ENCODE measurements at places on chromosomes 5 and 9. TPM values are rescaled to one million over a fixed set of nuclear protein-coding genes. Genes with fewer than 3 reads are reported as not detected.

DAB2 gene
- total RNA-seq: 211 TPM

DTWD2 gene
- total RNA-seq: 5.5 TPM

C5 gene
- total RNA-seq: 2.4 TPM

KIF12 gene
- total RNA-seq: not detected

TAF11L5 gene
- not detected for total RNA-seq

F2R gene
- 5.3 TPM for total RNA-seq

- no peak for DNase-seq
Measured at GRCh38 chr5:150598006-150598405, 42.5 kb upstream of the SYNPO start.

GRCh38 chr9:22813529-22813928 lies 366.9 kb downstream of the DMRTA1 start:
- peak; percentile 67 for DNase-seq

GRCh38 chr5:140108093-140109017 lies 5.6 kb upstream of the PURA start:
- DNase-seq: peak; percentile 50

DNA sequence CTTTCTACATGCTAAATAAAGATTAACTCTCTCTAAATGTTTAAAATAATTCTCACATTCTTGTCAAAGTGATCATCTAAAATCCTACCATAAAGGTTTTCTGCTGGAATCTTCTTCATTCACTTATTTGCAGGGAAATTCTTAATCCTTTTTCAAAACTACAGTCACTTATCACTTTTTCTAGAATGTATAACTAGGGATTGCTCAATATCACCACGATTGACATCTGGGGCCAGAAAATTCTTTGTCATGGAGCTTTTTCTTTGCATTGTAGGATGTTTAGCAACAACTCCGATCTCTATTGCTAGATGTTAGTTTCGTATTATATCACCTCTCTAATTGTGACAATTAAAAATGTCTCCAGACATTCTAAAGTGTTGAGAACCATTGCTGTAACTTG lies 344.9 kb upstream of the PIK3R1 start:
- DNase-seq: no peak

- DNase-seq: peak; percentile 39
Measured at GRCh38 chr5:38462976-38463633, 93.3 kb downstream of the LIFR start.

GRCh38 chr9:76456202-76456926 lies 2.6 kb upstream of the GCNT1 start:
- peak; percentile 23 for DNase-seq

DNA sequence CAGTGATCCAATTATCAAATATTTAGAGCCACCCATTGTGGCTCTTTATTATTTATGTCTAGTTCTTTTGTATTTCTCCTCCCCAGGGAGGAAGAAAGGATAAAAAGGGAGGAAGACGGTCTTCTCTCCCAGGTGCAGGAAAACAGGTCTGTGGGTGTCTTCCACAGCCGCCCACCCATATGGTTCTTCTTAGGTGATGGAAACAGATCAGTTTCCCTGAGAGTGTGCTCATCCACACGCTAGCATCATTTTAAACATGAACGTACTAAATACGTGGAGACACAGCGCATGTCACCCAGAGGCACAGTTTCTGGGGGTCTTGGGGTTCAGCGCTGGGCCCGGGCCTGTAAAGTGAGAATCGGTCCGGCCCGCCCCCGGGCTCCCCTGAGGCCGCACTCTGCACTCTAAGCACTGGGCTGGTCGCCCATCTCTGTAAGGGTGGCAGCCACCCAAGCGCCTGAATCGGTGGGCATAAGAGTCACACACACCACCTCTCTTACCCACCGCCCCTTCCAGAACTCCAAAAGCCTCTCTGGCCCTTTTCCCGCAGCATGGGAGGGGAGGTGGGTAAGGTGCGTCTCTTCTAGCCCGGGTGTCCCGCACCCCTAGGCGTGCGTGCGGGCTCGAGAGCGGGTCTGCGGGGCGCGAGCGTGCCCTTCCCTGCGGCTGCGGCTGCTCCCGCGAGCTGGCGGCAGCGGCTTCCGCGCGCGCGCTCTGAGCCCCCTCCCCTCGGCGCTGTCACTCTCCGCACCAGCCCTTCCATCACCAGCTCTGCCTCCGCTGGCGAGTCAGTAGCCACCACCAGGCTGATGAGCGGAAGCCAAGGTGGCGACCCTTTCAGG lies 1.3 kb downstream of the PTCH1 start:
- peak; percentile 35 for DNase-seq

DNA sequence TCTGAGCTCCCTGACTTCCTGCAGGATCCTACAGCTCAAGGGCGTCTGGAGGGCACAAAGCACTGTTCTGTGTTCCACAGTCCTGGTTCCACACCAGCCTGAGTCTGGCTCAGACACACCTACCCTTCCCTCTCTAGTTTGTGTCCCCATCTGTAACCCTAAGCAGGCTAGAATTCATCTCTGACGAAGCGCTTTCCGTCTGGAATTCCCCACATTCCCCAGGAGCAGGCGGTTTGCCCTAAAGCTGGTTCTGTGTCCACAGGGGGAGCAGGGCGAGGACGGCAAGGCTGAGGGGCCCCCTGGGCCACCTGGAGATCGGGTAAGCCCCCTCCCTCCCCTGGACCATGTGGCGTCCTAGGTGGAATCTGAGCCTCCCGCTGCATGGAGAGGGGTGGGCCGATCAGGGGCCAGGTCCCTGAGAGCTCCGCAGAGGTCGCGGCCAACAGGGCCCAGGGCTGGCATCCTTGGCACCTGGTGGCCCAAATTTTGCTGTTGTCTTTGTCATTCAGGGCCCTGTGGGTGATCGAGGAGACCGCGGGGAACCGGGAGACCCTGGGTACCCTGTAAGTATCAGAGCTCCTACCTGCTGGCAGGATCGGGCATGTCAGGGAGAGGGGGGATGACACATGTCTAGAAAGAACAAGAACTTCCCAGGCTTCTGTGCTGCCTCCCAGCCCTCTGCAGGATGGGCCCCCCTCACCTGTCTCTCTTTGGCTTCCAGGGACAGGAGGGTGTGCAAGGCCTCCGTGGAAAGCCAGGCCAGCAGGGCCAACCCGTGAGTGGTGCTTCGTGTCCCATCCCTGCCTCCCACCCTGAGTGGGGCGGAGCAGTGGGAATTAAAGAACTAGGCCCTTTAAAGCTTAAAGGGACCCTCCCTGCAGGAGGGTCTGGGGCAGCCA lies 34.5 kb upstream of the ORM1 start:
- peak; percentile 54 for DNase-seq

GRCh38 chr5:96503501-96504236 lies 70.6 kb upstream of the PCSK1 start:
- no peak for DNase-seq

- DNase-seq: no peak
Measured at GRCh38 chr5:176173647-176174046, 64.6 kb upstream of the SIMC1 start.

GRCh38 chr5:38921174-38921573 lies 75.4 kb downstream of the OSMR start:
- peak; percentile 30 for DNase-seq

DNA sequence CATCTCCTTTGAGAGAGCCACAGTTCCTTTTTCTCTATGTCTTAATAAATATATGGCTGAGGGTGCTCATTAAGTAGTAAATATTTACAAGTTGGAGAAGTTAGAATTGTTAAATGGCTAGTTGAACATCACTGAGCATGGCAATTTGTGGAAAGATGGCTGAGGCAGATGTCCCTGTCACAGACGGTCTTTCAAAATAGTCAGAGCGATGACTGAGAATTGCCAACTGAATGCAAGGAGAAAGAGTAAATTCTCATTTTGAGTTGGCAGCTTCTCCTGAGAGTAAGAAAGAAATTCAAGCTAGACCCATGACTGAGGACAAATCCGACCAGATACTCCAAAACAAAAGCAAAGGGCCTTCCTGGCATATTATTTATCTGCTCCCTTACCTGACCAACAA lies 617.9 kb downstream of the KCTD16 start:
- no peak for DNase-seq

- DNase-seq: no peak
Measured at GRCh38 chr5:81401266-81401665, 7.3 kb upstream of the ACOT12 start.

DNA sequence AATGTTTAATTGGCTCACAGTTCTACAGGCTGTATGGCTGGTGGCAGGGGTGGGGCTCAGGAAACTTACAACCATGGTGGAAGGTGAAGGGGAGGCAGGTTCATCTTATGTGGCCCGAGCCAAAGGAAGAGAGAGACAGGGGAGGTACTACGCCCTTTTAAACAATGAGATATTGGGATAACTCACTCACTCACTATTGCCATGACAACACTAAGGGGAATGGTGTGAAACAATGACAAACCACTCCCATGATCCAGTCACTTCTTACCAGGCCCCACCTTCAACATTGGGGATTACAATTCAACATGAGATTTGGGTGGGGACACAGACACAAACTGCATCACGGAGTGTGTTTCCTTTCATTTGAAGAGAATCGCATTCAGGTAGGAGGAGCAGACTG lies 220.9 kb downstream of the GADD45G start:
- DNase-seq: no peak

GRCh38 chr5:117759849-117760499 lies 1185.4 kb upstream of the SEMA6A start:
- no peak for DNase-seq

- peak; percentile 55 for DNase-seq
Measured at GRCh38 chr5:62720031-62720441, 141.4 kb downstream of the LRRC70 start.

- no peak for DNase-seq
Measured at GRCh38 chr5:80360914-80361444, 41.2 kb downstream of the SPZ1 start.

GRCh38 chr9:137463931-137464290 lies 4.8 kb upstream of the NSMF start:
- DNase-seq: no peak

- DNase-seq: no peak
Measured at GRCh38 chr9:21958833-21959232, 35.4 kb downstream of the CDKN2A start.

DNA sequence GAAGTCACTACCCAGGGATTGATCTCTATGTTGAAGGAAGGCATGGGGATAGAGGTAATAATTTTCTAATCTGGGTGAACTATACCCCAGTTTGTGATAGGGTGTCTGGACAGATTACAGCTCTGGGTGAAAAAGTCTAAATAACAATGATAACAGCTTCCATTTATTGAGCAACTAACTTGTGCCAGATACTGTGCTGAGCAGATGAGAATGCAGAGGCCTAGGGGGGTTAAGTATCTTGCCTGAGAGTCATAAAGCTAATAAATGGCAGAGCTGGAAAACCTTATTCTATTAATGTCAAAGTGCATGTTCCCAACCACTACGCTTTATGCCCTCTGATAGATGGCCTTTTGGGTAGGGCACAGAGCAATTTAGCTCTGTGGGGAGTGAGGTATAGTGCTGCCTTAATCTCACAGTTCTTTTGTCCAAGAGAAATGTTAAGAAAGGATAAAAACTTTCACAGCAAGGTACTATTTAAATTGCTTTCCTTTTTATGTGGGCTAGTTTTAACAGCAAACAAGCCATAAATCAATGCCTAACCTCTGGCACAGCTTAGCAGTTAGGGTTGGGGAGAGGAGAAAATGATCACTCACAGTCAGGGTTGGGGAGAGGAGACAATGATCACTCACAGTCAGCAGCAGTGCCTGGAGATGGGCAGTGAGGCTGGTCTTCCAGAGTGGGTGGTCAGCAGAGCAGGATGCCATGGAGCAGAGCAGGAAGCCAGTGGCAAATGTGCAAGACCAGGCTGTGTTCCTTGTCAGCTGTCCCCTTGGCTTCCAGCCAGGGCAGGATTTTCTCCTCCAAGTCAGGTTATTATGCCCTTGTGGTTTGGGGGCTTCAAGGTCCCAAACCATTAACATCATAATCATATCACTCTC lies 187.0 kb downstream of the CARTPT start:
- DNase-seq: no peak

GRCh38 chr5:73136055-73136562 lies 15.7 kb downstream of the TMEM171 start:
- DNase-seq: no peak

DNA sequence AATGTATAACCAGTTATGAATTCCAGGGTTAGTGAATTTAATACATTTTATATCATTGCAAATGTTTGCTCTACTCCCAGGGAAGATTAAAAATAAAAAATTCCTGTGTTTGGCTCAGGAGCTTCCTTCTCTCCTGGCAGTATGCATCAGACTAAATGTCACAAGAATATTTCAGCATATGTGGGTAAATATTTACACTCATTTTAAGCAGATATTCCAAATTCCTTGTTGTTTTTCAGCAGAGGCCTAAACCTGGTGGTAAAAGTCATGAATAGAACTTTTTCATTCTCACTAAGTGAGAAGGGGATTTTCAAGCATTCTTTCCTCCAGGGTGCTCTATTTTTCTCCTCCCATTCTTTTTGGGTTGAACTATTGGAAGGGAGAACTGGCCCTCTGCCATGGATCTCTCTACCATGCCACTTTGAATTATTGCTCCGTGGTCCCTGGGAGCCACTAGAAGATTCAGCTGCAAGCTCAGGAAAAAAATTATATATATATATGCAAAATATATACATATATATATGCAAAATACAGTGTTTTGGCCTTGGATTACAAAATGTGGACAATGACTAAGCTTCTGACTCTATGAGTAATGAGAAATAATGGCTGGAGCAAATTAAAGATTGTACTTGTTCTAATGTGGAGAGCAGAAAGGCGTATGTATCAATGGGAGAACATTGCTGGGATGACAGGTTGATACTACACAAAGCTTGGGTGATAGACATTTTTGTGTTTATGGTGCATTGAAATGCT lies 180.6 kb upstream of the PAPPA start:
- DNase-seq: peak; percentile 58

DNA sequence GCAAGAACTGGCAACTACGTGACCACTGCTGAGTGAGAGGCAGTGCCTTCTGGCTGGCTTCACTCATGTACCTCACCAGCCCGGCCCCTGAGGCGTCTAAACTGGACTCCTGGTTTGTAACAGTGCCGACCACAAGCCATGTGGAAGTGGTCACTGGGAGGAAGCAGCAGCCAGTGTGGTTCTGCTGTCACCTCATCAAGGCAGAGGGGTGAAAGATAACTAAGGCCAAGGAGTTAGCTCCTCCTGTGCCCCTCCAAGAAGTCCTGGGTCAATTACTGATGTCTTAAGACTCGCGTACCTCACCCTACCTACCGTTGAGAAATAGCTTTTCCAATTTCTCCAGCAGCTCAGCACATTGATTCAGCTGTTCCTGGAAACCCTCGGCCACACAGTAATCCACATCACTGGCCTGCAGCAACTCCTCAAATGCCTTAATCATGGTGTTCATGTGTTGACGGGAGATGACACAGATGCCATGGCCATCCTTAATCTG lies 142.9 kb downstream of the CDK5RAP2 start:
- no peak for DNase-seq

- no peak for DNase-seq
Measured at GRCh38 chr5:98639274-98639673, 134.2 kb upstream of the RGMB start.

- DNase-seq: peak; percentile 20
Measured at GRCh38 chr5:6448622-6449464, at the start of gene UBE2QL1. Gene UBE2QL1, plus strand, starts transcription at chr5:6448859. Its CDS starts 35 bp downstream, at chr5:6448894.

DNA sequence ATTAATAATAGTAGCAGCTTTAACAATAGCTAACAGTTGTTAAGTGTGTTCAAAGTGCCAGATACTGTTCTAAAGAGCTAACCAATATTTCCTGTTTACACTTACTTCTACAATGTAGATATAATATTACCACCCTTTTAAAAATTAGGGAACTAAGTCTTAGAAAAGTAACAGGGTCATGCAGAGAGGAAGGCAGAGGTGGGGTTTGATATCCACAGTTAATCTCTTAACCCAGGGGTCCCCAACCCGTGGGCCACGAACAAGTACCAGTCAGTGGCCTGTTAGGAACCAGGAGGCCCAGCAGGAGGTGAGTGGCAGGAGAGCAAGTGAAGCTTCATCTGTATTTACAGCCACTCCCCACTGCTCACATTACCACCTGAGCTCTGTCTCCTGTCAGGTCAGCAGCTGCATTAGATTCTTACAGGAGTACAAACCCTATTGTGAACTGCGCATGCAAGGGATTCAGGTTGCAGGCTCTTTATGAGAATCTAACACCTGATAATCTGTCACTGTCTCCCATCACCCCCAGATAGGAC lies 89.1 kb downstream of the ACTL7B start:
- no peak for DNase-seq
